ENCODE measurements at places on chromosomes 12 and 14. TPM values are rescaled to one million over a fixed set of nuclear protein-coding genes. Genes with fewer than 3 reads are reported as not detected.

- no peak for DNase-seq
- no peaks in the 10 kb centered on the region for H3K36me3 ChIP-seq
- H3K4me3 ChIP-seq, result no peak overlapping the region
- H3K4me1 ChIP-seq, result peaks cover 2% of the 10 kb centered on the region
These were observed 90.9 kb upstream of the DCN start for GRCh38 chr12:91273560-91273959.

- H3K4me1 ChIP-seq, result no peaks in the 10 kb centered on the region
- no peak for DNase-seq
- H3K4me3 ChIP-seq, result no peak overlapping the region
- no peaks in the 10 kb centered on the region for H3K27me3 ChIP-seq
- no peak overlapping the region for H3K27ac ChIP-seq
These were observed 18.2 kb downstream of the CINP start for GRCh38 chr14:102344485-102344884.

Gene CLEC12A
- 4.0 TPM for total RNA-seq

Gene C12orf57
- total RNA-seq, result 217 TPM

- no peaks in the 10 kb centered on the region for H3K36me3 ChIP-seq
- no peak overlapping the region for H3K4me3 ChIP-seq
- H3K27ac ChIP-seq, result no peak overlapping the region
- peaks cover 21% of the 10 kb centered on the region for H3K27me3 ChIP-seq
- peak; percentile 76 for DNase-seq
- H3K4me1 ChIP-seq, result peaks cover 1% of the 10 kb centered on the region
These were observed 141.4 kb downstream of the PPM1H start for GRCh38 chr12:62793256-62794217.

Gene OR6C4
- not detected for total RNA-seq

GRCh38 chr14:32608857-32609256, 279.8 kb downstream of the AKAP6 start:
- H3K4me3 ChIP-seq, result no peak overlapping the region
- H3K27ac ChIP-seq, result no peak overlapping the region
- peaks cover 2% of the 10 kb centered on the region for H3K27me3 ChIP-seq
- no peaks in the 10 kb centered on the region for H3K36me3 ChIP-seq
- no peak for DNase-seq

- H3K27me3 ChIP-seq, result peaks cover 2% of the 10 kb centered on the region
- peaks cover 27% of the 10 kb centered on the region for H3K4me1 ChIP-seq
- DNase-seq, result peak; percentile 75
These were observed 10.6 kb upstream of the MLXIP start for GRCh38 chr12:122067966-122068365.

GRCh38 chr12:104657726-104658484, 201.2 kb downstream of the CHST11 start:
- no peak overlapping the region for H3K27ac ChIP-seq
- no peak for DNase-seq
- H3K4me1 ChIP-seq, result peaks cover 22% of the 10 kb centered on the region
- H3K4me3 ChIP-seq, result no peak overlapping the region

Gene LRTM2
- total RNA-seq, result not detected

GRCh38 chr14:51981218-51981854, 8.0 kb upstream of the RTRAF start:
- no peak overlapping the region for H3K4me3 ChIP-seq
- H3K27ac ChIP-seq, result no peak overlapping the region
- peaks cover 4% of the 10 kb centered on the region for H3K36me3 ChIP-seq
- no peak for DNase-seq
- H3K27me3 ChIP-seq, result peaks cover 1% of the 10 kb centered on the region
- H3K4me1 ChIP-seq, result peaks cover 13% of the 10 kb centered on the region

GRCh38 chr12:69497308-69498026, 27.3 kb downstream of the FRS2 start:
- peak overlapping the region; percentile 53 for H3K4me3 ChIP-seq
- H3K36me3 ChIP-seq, result peaks cover 6% of the 10 kb centered on the region
- no peaks in the 10 kb centered on the region for H3K27me3 ChIP-seq
- H3K27ac ChIP-seq, result peak overlapping the region; percentile 74

Gene KRT83
- not detected for total RNA-seq

GRCh38 chr12:14418451-14418890, 53.0 kb downstream of the ATF7IP start:
- peaks cover 49% of the 10 kb centered on the region for H3K36me3 ChIP-seq
- H3K4me1 ChIP-seq, result peaks cover 29% of the 10 kb centered on the region
- peak overlapping the region; percentile 54 for H3K4me3 ChIP-seq
- DNase-seq, result no peak
- H3K27ac ChIP-seq, result peak overlapping the region; percentile 76

- no peak overlapping the region for H3K27ac ChIP-seq
- H3K36me3 ChIP-seq, result no peaks in the 10 kb centered on the region
- no peak overlapping the region for H3K4me3 ChIP-seq
- no peak for DNase-seq
- no peaks in the 10 kb centered on the region for H3K4me1 ChIP-seq
- peaks cover 13% of the 10 kb centered on the region for H3K27me3 ChIP-seq
These were observed 40.1 kb downstream of the FBXL14 start for GRCh38 chr12:1553987-1554982.

Gene SIVA1
- 126 TPM for total RNA-seq

GRCh38 chr14:35046751-35047536, 872 bp downstream of the FAM177A1 start:
- H3K27ac ChIP-seq, result peak overlapping the region; percentile 98
- no peaks in the 10 kb centered on the region for H3K27me3 ChIP-seq
- no peak for DNase-seq
- H3K36me3 ChIP-seq, result peaks cover 15% of the 10 kb centered on the region
- H3K4me1 ChIP-seq, result peaks cover 31% of the 10 kb centered on the region

DNA sequence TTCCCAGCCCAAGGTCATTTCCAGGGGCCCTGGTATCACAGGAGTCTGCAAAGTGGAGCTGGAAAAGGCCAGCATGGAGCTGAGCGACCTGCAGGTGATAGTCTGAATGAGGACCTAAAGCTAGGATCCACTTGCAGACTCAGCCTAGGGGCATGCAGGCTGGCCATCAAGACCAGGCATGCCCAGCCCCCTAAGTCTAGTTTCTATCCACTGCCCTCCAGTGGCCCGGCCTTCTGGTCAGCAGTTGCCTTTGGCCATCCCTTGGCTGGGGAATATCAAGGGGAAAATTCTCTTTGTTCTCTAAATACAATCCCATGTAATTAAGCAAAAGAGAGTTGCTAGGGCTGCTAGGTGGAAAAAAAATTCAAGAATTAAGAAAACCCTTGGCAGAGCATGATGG, 96.3 kb upstream of the LHX5 start:
- H3K4me3 ChIP-seq, result no peak overlapping the region
- DNase-seq, result no peak
- no peaks in the 10 kb centered on the region for H3K4me1 ChIP-seq
- peaks cover 5% of the 10 kb centered on the region for H3K27me3 ChIP-seq
- no peaks in the 10 kb centered on the region for H3K36me3 ChIP-seq
- H3K27ac ChIP-seq, result no peak overlapping the region

Gene BDKRB1
- not detected for total RNA-seq

DNA sequence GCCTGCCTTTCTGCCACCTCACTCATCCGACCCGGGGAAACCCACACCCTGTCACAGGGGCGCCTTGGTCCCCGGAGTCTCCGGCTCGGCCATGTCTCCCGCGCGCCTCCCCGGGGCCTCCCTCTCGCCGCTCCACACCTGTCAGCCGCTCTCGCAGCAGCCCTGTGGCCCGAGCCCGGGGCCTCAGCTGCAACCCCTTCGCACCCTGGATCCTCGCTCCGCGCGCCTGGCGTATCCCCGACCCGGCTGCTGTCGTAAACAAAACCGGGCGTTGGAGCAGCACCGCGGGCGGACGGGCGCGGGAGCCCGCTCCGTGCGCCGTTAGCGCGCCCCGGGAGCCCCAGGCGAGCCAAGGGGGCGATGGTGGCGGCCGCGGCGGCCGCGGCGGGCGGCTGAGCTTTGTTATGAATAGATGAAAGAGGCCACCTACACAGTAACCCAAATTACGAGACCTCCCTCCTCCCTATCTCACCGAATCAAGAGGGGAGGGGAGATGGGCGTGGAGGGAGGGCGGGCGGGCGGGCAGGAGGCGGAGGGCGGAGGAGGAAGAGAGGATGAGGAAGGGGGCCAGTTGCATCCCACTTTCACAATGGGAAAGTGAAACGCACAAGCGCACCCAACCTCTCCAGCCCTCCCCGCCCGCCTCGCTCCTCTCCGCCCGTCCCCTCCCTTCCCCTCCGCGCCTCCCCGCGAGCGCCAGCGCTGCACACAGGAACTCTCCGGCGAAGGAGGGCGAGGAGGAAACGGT, at the start of gene PLXNC1:
TSS of gene PLXNC1 (plus strand) at position 587 of the 748 bp plus-strand sequence. CDS start 395 bp downstream, outside the sequence.
- peaks cover 30% of the 10 kb centered on the region for H3K4me1 ChIP-seq
- peak within 1 kb of the TSS; percentile 74 for H3K27ac ChIP-seq
- peaks cover 13% of the 10 kb centered on the region for H3K36me3 ChIP-seq
- peaks cover 20% of the 10 kb centered on the region for H3K27me3 ChIP-seq
- peak within 1 kb of the TSS; percentile 99 for H3K4me3 ChIP-seq

Gene KCNA5
- total RNA-seq, result not detected

- no peak overlapping the region for H3K27ac ChIP-seq
- H3K4me3 ChIP-seq, result no peak overlapping the region
- H3K36me3 ChIP-seq, result peaks cover 15% of the 10 kb centered on the region
- peaks cover 23% of the 10 kb centered on the region for H3K4me1 ChIP-seq
These were observed 45.1 kb downstream of the MARK3 start for GRCh38 chr14:103430358-103430757.

GRCh38 chr14:21987937-21988336, 314.3 kb upstream of the OR4E1 start:
- no peaks in the 10 kb centered on the region for H3K36me3 ChIP-seq
- H3K4me3 ChIP-seq, result peak overlapping the region; percentile 56
- DNase-seq, result no peak
- H3K27ac ChIP-seq, result peak overlapping the region; percentile 58
- peaks cover 14% of the 10 kb centered on the region for H3K4me1 ChIP-seq
- peaks cover 4% of the 10 kb centered on the region for H3K27me3 ChIP-seq

Gene EAPP
- 44.7 TPM for total RNA-seq

Gene BEST3
- not detected for total RNA-seq

DNA sequence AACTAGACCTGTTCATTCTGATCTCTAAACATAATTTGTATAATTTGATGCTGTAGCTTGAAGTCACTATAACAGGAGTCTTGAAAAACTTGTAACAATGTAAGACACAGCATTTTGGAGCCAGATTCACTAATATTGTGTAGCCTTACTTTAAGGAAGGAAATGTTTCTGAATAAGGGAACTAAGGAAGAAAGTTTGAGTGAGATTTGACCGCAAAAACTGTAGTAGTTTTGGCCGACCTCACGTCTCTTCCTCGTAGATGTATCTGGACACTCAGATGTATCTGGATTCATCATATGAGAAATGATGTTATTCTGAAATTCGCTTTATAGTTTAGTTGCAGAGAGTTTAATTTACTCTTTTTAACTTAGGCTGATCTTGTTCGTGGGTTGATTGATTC, 13.9 kb upstream of the DNAH10 start:
- H3K27ac ChIP-seq, result no peak overlapping the region
- H3K36me3 ChIP-seq, result peaks cover 18% of the 10 kb centered on the region
- H3K27me3 ChIP-seq, result no peaks in the 10 kb centered on the region

GRCh38 chr14:104444159-104445030, 135.2 kb upstream of the C14orf180 start:
- no peak for DNase-seq
- peaks cover 9% of the 10 kb centered on the region for H3K27me3 ChIP-seq
- no peaks in the 10 kb centered on the region for H3K4me1 ChIP-seq
- H3K4me3 ChIP-seq, result no peak overlapping the region
- no peak overlapping the region for H3K27ac ChIP-seq

Gene CCNT1
- 60.4 TPM for total RNA-seq

GRCh38 chr14:24281636-24282035, 10.2 kb upstream of the RABGGTA start:
- peaks cover 9% of the 10 kb centered on the region for H3K36me3 ChIP-seq
- peaks cover 11% of the 10 kb centered on the region for H3K27me3 ChIP-seq
- no peak overlapping the region for H3K27ac ChIP-seq
- no peak for DNase-seq

DNA sequence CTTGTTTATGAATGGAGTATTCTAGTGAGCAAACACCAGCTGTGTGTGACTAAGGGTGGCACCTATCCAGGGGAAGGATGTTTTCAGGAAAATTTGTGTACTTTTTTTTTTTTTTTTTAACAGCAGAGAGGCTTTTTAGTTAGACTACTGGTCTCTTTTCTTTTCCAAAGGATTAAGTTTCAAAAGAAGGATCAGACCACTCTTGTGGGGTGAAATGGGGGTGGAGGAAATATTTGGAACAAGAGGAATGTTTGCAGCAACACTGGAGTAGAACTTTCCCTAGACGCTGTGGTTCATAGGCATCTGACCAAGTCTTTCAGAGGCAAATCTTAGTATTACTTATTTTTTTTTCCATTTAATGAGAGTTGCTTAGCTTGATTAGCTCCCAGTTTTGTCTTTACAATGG, 21.1 kb downstream of the NUBPL start:
- H3K4me3 ChIP-seq, result no peak overlapping the region
- peaks cover 5% of the 10 kb centered on the region for H3K36me3 ChIP-seq
- no peaks in the 10 kb centered on the region for H3K4me1 ChIP-seq

DNA sequence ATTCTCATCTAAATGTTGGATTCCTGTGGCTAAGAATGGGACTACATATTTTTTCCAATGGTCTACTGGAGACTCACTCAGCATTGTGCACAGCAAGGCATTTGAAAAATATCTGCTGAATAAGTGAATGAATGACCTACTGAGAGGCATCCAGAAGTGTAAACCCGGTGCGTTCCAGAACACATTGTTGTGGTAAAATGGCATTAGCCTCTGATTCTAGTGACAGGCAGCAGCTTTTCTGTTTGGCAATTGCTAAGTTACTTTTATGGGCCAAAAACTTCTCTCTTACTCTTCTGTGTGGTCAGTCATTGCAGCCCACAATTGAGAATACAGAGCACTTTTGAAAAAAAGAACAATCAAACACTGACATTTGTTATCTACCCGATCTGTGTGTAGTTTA, 36.5 kb downstream of the WIF1 start:
- H3K4me1 ChIP-seq, result no peaks in the 10 kb centered on the region
- peaks cover 15% of the 10 kb centered on the region for H3K27me3 ChIP-seq
- H3K27ac ChIP-seq, result no peak overlapping the region
- no peak overlapping the region for H3K4me3 ChIP-seq
- no peak for DNase-seq
- no peaks in the 10 kb centered on the region for H3K36me3 ChIP-seq

- H3K4me1 ChIP-seq, result peaks cover 25% of the 10 kb centered on the region
- no peak overlapping the region for H3K4me3 ChIP-seq
- no peaks in the 10 kb centered on the region for H3K36me3 ChIP-seq
These were observed 106.5 kb downstream of the SAMD4A start for GRCh38 chr14:54673193-54674045.

GRCh38 chr12:57319678-57320469, 68.9 kb upstream of the STAC3 start:
- no peak overlapping the region for H3K4me3 ChIP-seq
- no peak overlapping the region for H3K27ac ChIP-seq
- H3K36me3 ChIP-seq, result peaks cover 6% of the 10 kb centered on the region

GRCh38 chr14:105026802-105027563, 6.1 kb upstream of the CDCA4 start:
- H3K4me1 ChIP-seq, result peaks cover 6% of the 10 kb centered on the region
- H3K27me3 ChIP-seq, result no peaks in the 10 kb centered on the region
- H3K27ac ChIP-seq, result no peak overlapping the region
- H3K36me3 ChIP-seq, result peaks cover 2% of the 10 kb centered on the region
- DNase-seq, result no peak
- H3K4me3 ChIP-seq, result no peak overlapping the region

Gene KRT2
- total RNA-seq, result not detected

Gene USP44
- total RNA-seq, result 25.8 TPM

Data from activated naive CD8-positive, alpha-beta T cell treated with anti-CD3 and anti-CD28 coated beads, Interleukin-2, amount 10 ng/mL, durations not matched to agents 7 days and 5 days (primary cell).